Fibroblast of lung (primary cell): ENCODE measurements at places on chromosomes 11 and 22.

GRCh38 chr11:57406337-57406904 lies 16.0 kb upstream of the PRG2 start:
- DNase-seq, result peak; percentile 53

- DNase-seq, result peak; percentile 46
Observed at GRCh38 chr11:33375688-33376311, 118.6 kb downstream of the HIPK3 start.

DNA sequence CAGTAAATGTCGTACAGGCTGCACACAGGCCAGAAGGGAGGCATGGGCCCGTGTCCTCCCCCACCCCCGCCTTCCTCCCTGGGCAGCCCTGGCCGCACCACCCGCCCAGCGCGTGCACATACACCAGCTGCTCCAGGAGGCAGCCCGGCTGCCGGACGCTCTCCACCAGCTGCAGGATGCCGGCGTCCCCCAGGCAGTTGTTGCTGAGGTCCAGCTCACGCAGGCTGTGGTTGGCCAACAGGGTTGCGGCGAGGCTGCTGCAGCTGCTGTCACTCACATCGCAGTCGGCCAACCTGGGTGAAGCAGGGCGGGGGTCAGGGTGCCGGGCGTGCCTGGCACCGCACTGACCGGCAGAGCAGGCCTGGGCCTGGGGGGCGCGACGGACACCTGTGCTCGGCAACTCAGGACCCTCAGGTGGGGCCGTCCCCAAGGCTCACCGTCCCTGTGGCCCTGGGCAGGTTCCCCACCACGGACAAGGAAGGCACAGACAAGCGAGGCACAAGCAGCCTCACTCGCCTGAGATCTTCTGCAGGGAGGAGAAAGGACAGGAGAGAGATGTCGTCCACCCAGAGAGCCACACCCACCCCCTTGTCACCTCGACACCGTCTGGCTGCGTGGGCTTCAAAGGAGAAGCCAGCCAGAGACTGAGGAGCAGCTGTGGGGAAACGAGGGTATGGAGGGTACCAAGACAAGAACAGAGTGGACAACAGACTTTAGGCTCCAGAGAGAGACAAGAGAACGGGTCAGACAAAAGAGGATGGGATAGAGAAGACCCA lies 12.1 kb downstream of the RNH1 start:
- DNase-seq, result no peak

DNA sequence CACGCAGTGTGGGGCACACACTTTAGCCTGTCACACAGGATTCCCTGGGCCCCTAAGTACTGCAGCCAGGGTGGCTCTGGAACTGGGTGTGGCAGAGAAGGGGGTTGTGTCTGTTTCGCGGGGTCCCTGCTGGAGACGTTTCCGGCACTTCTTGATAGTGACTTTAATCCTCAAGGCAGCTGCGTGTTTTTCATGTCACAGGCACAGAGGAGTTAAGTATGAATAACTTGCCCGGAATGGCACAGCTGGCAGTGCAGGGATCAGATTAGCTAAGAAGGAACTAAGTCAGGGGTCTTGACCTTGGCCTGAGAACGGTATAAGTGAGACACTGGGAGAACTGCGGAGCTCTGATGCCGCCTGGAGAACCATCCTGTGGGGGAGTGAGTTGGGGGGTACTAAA lies 7.5 kb upstream of the KRTAP5-7 start:
- no peak for DNase-seq

- no peak for DNase-seq
Observed at GRCh38 chr11:61999141-61999975, 31.9 kb upstream of the FTH1 start.

GRCh38 chr11:116885951-116886655 lies 48.7 kb upstream of the APOA1 start:
- DNase-seq, result peak; percentile 84

DNA sequence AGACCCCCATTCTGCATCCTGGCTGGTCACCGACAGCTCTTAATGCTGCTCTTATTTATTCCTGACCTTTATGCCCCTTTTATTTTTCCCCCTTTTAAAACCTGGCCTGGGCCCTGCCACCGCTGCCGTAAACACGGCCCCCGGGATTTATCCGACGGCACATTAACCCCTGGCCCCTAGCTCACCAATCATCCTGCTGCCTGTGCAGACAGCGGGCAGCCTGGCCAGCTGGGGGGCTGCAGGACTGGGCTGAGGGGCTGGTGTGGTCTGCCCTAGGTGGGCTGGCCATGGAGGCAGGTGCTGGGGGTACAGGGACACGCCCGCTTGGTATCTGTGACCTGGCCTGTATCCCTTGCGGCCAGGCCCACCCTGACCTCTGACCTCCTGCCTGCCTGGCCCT lies 21.4 kb upstream of the FLRT1 start:
- DNase-seq, result no peak

DNA sequence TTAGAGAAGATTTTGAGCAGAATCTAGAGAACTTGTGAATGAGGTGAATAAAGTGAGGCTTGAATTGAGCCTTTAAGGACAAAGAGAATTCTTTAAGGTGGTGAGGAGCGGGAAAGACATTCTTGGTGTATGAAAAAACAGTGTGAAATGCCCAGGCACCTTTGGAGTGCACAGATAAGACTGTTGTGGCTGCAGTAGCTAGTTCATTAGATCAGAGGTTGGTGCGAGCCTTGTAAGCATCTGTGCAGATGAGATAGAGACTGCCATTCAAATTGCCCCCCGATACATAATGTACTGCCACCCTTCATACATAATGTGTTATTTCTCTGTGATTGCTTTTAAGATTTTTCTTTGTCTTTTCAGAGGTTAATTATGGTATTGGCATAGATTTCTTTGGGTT lies 31.3 kb downstream of the ATXN10 start:
- DNase-seq, result no peak

- DNase-seq, result peak; percentile 9
Observed at GRCh38 chr11:134170919-134171281, 52.9 kb downstream of the NCAPD3 start.

GRCh38 chr11:58998480-58999290 lies 59.4 kb downstream of the GLYATL1 start:
- no peak for DNase-seq

GRCh38 chr22:31637891-31638618 lies 24.0 kb downstream of the PISD start:
- no peak for DNase-seq

GRCh38 chr11:66864924-66865697 lies 8.2 kb downstream of the LRFN4 start:
- DNase-seq, result no peak

GRCh38 chr11:76148231-76148630 lies 58.1 kb downstream of the WNT11 start:
- no peak for DNase-seq

- peak; percentile 62 for DNase-seq
Observed at GRCh38 chr22:24521791-24522245, 26.7 kb downstream of the UPB1 start.

DNA sequence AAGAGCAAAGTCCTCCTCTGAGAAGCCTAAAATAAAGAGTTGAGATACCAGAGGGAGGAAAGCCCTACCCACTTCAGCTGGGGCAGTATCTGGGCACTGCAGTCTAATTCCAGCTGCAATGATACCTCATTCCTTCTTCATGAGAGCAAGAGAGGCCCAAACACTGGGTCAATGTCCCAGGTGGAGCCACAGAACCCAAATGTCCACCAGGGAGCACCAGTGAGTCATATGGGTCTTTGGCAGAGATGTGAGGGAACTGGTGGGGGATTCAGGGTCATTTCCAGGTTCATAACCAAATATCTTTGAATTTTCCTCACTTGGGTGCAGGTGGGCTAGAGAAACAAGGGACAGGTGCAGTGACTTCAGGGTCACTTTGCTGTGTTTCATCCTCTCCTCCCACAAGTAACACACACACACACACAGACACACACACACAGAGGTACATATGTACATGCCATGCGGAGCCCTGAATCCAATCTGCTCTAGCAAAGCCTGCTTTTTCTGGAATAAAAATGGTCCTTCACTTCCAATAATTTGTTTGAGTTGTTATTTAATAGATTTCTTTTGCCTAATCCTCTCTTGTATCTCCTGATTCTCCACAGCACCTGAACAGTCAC lies 585.4 kb downstream of the SOX6 start:
- peak; percentile 59 for DNase-seq

DNA sequence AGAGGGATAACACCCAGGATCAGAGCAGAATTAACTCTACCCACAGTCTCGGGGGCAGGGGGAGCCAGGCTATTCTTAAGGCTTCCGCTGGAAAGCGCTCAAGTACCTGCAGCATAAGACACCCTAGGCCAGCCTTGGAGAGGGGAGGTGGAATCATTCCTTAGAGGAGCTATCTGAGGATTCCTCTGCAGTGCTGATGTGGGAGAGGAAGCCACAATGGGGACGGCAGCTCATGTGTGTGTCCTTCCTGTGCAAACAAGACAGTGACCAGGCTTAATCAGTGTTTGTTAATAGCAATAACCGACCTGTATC lies 382.2 kb upstream of the CADM1 start:
- no peak for DNase-seq

DNA sequence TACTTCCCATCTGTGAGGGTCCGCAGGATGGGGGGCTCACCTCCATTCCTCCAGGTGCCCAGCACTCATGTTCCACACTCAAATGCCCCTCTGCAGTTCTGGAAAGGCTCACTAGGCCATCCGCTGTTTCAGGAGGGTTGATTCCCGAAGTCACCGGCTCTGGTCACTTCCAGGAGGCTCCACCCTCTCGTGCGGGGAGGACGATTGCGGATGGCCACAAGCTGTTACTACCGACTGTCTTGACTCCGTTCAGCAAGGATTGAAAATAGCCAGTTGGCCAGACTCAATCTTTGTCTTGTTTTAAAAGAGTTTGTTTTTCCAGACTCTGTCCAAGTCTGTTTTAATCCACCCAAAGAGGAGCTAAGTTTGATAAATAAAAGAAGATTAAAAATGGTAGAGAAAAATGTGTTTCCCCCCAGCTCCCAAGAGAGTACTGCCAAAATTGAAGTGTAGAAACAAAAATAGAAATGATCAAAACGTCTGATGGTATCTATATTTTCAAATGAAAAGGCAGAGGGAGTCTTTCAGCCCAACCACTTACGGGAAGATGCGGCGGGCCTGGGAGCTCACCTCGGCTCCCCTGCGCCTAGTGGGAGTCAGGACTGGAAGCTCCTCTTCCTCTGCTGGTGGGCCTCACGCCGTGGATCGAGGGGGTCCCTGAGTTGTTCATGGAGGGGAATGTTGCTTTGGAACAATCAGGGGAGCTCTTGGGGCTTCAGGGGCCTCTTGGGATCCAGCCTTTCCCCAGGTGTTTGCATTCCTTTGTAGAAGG lies 1280.8 kb downstream of the BRD1 start:
- no peak for DNase-seq

DNA sequence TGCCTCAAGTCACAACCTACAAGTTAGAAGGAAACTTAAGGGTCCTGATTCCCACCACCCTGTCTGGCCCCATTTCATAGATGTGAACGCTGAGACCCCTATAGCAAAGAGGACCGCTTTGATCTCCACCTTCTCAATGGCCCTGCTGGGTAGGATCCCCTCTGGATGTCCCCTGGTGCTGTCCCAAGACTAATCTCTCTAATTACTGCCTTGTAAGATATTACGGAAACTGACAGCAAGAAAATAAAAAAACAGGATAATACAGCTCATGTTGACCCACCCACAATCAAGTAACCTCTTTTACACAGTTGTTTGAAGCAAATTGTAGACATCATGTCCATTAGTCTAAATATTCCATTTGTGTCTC lies 20.9 kb downstream of the IGLL5 start:
- DNase-seq, result no peak

DNA sequence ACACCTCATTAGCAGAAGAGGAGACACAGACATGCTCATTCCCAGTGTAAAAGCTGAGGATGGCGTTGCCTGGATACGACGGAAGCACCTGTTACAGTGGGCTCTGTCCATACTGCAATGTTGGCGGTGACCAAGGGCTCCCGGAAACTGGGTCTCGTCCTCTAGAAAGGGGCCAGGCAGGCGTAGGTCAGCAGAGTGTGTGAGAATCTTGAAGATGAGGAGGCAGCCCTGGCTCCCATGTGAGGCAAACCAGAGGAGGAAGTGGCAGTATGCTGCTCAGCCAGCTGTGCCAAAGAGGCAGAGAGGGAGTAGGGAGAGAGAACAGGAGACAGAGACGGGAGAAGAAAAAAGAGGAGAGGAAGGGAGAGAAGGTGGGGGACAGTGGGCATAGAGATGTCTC lies 10.3 kb downstream of the LTO1 start:
- no peak for DNase-seq

DNA sequence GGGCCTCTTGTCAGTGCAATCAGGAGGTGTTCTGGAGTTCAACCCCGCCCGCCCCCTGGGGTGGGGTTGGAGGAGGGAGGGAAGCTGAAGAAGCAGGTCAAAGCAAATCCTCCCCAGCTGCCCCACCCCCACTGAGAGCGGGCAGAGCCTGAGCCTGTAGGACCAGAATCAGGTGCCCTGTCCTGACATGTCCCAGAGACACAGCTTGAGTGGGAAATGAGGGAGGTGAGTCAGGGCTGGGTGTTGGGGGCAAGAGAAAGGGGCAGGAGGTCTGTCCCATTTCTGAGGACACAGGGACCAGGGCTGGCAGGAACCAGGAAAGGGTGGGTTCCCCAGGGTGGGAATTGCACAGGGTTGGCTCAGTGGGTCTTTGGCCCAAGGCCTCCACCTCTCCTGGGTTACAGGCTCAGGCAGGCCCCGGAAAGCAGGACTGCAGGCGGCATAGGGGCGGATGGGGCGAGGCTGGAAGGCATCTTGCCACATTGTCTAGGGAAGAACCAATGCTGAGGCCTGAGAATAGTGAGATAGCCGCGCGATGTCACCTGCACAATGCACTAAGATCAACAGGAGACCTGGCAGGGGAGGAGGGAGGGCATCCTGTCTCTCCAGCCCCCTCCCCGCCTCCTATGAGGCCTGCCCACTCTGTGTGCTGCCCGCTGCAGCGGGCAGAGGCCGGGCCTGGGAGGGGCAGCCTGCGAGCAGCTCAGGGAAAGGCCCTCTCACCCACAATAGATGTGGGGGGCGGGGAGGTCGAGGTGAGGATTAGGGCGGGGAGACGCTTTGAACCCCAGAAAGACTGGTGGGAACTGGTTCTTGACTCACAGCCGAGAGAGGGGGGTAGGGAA lies 32.4 kb downstream of the NECTIN1 start:
- DNase-seq, result no peak
